ENCODE measurements at places on chromosomes 7 and 10. TPM values are rescaled to one million over a fixed set of nuclear protein-coding genes. Genes with fewer than 3 reads are reported as not detected.
A peak's percentile ranks its signal among the peaks of the same experiment; 100 is the strongest.

- H3K27me3 ChIP-seq: peaks cover 62% of the 10 kb centered on the region
- no peaks in the 10 kb centered on the region for H3K36me3 ChIP-seq
- no peaks in the 10 kb centered on the region for H3K4me1 ChIP-seq
- no peak overlapping the region for H3K4me3 ChIP-seq
Measured at GRCh38 chr7:148337246-148337965, 253.2 kb upstream of the C7orf33 start.

DNA sequence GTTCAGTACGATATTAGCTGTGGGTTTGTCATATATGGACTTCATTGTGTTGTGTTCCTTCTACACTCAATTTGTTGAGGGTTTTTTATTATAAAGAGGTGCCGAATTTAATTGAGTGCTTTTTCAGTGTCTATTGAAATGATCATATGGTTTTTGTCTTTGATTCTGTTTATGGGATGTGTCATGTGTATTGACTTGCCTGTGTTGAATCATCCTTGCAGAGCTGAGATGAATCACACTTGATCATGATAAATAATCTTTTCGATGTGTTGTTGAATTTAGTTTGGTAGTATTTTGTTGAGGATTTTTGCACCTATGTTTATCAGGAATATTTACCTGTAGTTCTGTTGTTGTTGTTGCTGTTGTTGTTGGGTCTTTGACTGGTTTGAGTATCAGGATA is 39.8 kb downstream of the ATOH7 start:
- H3K27ac ChIP-seq: no peak overlapping the region
- no peaks in the 10 kb centered on the region for H3K27me3 ChIP-seq
- no peak overlapping the region for H3K4me3 ChIP-seq
- H3K4me1 ChIP-seq: no peaks in the 10 kb centered on the region

DNA sequence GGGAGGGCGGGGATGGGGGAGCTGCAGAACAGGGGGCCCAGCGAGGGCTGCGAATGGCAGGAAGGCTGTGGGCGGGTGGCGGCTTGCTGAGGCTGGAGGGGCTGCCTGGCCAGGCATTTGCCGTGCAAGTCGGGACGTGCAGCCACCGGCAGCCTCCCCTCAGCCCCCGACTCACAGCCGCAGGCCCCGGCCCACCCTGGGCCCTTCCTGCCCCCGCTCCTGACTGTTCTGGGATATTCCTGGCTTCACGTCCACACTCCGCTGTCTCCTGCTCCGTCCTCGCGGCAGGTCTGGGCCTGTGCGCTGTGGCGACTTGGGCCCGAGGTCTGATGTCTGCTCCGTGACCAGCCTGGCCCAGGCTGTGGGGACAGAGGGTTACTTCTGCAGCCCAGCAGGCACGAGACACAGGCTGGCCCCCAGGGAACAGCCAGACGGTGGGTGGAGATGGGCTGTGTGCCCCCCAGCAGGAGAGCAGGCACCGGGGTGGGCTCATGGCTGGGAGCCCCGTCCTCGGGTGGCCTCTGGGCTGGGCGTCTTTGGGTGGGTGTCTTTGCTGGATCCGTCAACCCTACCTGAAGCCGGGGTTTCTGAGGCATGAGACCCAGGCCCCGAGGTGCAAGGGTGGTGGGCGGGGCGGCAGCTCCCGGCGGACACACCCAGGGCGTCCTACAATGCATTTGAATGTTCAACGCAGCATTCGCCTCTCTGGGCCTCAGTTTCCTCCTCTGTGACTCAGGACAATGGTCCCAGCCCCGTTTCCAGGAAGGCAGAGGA is 86.5 kb downstream of the FOXL3 start:
- peaks cover 25% of the 10 kb centered on the region for H3K4me1 ChIP-seq
- no peak for DNase-seq
- H3K4me3 ChIP-seq: no peak overlapping the region

DNA sequence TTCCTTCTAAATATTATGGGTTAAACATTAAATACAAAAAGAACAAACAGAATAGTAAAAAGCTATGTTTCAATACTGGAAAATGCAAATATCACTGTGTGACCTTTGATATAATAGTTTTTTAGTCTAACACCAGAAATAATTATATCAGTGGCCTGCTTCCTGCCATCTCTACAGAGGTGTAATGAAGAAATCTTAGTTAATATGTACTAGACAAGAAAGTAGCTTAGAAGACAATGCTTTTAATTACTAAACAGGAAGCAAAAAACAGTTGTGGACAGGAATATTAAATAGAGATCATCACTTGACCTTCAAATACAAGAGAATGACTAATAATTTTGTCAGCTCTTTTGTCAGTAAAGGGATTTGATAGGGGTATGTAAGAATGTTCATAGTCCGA is 47.4 kb upstream of the LRRN3 start:
- no peak overlapping the region for H3K4me3 ChIP-seq
- H3K27ac ChIP-seq: no peak overlapping the region
- H3K4me1 ChIP-seq: no peaks in the 10 kb centered on the region
- DNase-seq: no peak
- H3K36me3 ChIP-seq: no peaks in the 10 kb centered on the region

- no peaks in the 10 kb centered on the region for H3K36me3 ChIP-seq
- H3K4me1 ChIP-seq: peaks cover 7% of the 10 kb centered on the region
- DNase-seq: peak; percentile 66
- peak overlapping the region; percentile 10 for H3K4me3 ChIP-seq
- no peaks in the 10 kb centered on the region for H3K27me3 ChIP-seq
- peak overlapping the region; percentile 41 for H3K27ac ChIP-seq
Measured at GRCh38 chr7:158431941-158432347, 155.7 kb downstream of the PTPRN2 start.

GRCh38 chr7:69403169-69403568 is 195.1 kb upstream of the AUTS2 start:
- no peaks in the 10 kb centered on the region for H3K27me3 ChIP-seq
- no peak overlapping the region for H3K27ac ChIP-seq
- no peaks in the 10 kb centered on the region for H3K36me3 ChIP-seq
- DNase-seq: no peak
- no peak overlapping the region for H3K4me3 ChIP-seq

GRCh38 chr7:75835688-75836285 is 22.2 kb upstream of the CCL24 start:
- H3K4me3 ChIP-seq: no peak overlapping the region
- H3K27me3 ChIP-seq: no peaks in the 10 kb centered on the region
- no peaks in the 10 kb centered on the region for H3K4me1 ChIP-seq
- no peak for DNase-seq
- no peaks in the 10 kb centered on the region for H3K36me3 ChIP-seq

DNA sequence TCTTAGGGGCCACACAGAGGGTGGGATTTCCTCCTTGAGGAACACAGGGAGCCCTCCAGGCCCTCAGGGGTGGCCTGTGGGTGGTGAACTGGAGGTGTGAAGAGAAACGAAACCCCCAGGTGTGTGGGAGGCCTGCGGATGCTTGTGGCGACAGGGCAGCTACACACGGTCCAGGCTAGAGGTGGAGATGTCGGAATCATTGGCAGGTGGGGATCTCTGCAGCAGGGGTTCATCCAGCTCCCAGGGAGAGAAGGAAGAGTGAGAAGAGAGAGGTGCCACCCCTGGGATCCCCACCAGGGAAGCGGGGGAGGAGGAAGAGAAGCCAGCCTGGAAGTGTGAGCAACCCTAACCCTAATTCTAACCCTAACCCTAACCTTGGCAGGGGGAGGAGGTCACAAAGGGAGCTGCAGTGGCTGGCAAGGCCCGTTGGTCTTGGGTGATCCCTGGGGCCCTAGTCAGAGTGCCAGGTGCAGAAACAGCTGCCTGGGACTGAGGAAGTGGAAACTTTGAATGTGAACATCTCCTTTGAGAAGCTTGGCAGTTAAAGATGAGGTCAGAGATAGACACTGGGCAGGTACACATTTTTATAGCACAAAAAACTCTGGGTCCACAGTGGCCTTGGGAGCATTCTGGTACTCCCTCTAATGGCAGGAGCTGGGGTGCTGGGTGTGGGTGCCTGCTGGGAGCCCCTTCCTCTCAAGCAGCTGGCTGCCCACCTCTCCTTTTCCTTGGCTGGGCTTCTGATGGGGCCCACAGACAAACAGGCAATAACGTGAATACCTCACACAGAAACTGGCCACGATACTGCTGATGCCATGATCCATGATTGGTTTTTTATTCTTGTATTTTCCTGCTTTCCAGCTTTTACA is 6.8 kb upstream of the AEBP1 start:
- no peak overlapping the region for H3K4me3 ChIP-seq
- no peak overlapping the region for H3K27ac ChIP-seq
- no peaks in the 10 kb centered on the region for H3K36me3 ChIP-seq
- no peak for DNase-seq
- peaks cover 13% of the 10 kb centered on the region for H3K4me1 ChIP-seq

DNA sequence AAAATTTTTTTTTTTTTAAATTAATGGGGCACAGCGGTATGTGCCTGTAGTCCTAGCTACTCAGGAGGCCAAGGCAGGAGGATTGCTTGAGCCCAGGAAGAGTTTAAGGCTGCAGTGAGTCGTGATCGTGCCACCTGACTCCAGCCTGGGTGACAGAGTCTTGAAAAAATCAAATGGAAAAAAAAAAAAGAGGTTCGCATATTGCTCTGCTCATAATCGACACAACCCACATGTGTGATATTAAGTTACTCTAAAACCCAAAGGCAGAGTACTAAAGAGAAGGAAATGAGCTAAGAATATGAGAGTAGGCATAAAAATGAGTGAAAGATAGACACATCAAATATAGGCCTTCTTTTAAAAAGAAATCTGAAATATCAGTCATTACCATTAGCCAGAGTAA is 66.3 kb downstream of the IGF2BP3 start:
- no peak for DNase-seq
- H3K4me1 ChIP-seq: no peaks in the 10 kb centered on the region
- H3K27ac ChIP-seq: no peak overlapping the region

PALS2 gene
- 9.8 TPM for total RNA-seq

GRID2IP gene
- 0.41 TPM for total RNA-seq

CABCOCO1 gene
- 3.5 TPM for total RNA-seq

ADAM12 gene
- 0.92 TPM for total RNA-seq

CAV1 gene
- 531 TPM for total RNA-seq

MXI1 gene
- total RNA-seq: 33.3 TPM

ADRB1 gene
- total RNA-seq: 35.6 TPM

TAS2R4 gene
- 2.0 TPM for total RNA-seq

GIMAP4 gene
- total RNA-seq: 95.7 TPM
